Dermis blood vessel endothelial cell (primary cell): ENCODE measurements at places on chromosomes 7 and 10.

- no peak for DNase-seq
These were observed 122.2 kb upstream of the LRGUK start for GRCh38 chr7:134004829-134005505.

DNA sequence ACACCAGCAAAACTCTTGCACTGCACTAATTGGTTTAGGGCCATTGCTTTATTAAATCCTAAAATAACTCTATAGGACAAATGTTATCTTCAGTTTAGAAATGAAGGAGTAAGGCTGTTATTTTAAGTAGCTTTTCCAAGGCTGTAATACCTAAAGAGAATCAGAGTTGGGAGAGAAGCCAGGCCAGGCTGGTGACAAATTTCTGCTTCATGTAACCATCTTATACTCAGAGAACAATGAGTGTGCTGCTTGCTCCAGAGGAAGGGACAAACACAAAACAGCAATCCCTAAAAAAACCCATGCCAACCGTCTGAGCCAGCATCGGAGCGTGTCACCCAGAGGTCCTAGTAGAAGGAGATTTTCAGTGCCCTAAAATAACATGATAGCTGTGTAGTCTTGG is 49.7 kb upstream of the TARP start:
- DNase-seq: no peak

GRCh38 chr7:151201751-151202150 is 8.5 kb downstream of the H2BK1 start:
- no peak for DNase-seq

DNA sequence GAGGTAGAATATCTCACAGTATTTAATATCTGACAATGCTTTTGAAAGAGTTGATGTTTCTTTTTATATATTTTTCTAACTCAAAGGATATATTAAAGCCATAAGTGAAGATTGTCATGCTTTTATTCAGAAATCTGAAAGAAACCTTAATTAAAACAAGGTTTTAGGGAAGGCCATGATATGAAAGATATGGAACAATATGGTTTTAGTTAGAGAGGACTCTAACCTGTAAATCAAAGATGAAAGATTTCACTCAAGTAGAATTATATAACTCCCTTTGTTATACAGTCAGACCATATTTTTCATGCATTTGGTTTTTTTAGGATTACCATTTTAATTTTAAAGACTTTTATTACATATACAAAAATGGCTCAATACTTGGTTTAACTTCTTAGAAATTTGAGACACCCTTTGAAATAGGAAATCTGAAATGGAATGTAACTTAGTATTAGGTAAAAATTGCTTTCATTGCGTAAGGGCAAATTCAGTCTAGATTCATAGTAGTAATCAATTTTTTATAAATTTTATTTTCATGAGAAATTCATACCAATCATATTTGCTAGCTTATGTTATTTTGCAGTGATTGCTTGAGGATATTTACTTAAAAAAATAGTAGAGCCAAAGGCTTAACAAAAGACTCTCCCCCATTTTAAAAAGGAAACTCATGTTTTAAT is 119.8 kb downstream of the TWIST1 start:
- DNase-seq: no peak

DNA sequence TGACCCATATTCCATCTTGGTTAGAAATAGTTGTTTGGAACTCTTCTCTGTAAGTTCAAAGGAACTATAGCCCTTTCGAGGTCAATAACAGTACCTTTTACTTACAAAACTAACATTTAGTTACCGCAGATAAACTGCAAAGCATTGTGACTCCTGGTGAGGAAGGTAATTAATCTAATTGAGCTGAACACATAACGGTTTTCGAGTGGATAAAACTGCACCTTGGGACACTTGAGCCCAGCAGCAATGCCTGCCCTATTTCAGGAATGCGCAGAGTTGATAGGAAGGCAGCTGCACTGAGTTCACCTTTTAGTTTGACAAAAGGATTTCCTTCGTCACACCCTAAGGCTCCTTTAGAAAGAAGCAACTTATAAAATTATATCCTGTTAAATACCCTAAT is 75.4 kb downstream of the JAZF1 start:
- no peak for DNase-seq

DNA sequence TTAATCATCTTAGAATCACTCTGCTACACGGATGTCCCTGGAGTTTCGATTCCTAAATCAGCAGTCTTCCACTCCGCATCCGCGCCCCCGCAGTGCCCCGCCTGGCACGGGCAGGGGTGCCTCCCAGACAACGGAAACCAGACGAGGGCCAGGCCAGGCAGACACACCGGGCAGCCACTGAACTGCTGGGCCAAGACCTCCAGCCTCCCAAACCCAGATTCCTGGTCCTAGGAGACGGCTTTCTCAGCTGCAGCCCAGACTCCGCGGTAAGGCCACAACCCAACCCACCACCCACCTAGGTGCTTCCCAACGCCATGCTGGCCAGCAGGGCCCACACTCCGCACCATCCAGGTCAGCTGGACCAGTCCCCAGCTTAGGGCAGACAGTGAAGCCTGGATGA is 33.2 kb downstream of the MAD1L1 start:
- no peak for DNase-seq

DNA sequence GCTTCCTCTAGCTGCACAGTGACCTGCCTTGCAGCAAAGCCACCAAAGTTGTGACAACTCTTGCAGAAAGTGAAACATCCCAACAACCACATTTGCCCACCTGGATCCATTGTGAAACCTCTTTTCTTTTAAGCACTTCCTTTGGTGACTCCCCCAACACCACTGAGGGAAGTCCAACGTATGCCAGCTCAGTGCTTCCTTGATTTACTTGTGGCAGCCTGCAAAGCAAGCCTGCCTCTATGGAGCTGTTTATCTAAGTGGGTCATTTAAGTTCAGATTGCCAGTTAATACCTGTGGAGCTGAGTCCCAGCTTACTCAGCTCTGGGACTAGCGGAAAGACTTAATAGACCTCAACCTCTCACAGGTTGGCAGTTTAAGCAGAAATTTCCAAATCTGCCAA is 230.8 kb upstream of the GHITM start:
- no peak for DNase-seq

DNA sequence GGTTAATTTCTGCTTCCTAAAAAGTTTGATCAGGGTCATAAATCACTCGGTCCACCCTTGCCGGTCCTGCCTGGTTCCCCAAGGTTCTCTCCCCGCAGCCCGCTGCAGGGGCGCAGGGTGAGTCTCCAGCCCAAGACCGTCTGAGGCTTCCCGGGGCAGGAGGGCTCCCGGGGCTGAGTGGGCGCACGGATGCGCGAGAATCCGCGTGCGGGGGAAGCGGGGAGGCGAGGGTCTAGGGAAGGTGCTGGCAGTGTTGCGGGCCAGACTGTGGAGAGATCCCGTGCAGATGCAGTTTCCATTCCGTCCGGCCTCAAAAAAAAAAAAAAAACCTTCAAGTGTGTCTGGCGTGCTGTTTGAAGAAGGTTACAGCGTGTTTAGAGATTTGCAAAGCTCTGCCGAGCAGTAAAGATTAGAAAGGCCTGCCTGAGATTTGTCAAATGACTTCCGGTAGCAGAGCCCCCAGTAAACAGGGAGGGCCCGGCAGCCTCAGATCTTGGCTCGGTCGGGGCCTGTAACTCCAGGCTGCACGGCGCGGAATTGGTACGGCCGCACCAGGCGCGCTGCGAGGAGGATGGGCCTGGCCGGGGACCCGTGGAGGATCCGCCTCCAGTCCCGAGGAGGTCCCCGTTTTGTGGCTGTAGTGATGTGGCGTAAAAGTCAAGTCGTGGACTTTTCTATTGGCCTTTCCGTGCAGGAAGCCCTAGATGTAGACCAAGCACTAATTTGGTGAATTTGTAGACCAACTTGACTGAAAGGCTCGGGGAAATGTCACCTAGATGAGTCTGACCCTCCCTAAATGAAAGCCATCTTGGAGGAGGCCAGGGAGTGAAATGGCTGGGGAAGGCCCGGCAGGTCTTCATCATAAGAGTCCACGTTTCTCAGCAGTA is 293.2 kb upstream of the NFE2L3 start:
- DNase-seq: no peak

DNA sequence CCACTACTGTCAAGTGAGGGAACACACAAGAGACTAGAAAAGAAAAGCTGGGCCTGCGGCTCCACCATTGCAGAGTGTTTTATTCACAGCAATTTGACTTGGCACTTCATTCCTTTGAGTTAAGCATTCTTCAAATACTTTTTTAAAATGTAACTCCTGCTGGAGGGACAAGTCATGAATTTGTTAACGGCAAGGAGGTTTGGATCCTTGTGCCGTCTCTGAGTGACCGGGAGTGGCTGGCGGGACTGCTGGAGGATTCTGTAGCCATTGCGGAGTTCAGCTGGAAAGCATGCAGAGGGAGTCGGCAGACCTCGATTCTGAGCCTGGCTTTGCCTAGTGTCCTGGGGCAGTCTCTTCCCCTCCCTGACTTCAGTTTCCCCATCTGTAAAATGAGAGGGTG is 9.8 kb downstream of the HSPA12A start:
- DNase-seq: no peak

DNA sequence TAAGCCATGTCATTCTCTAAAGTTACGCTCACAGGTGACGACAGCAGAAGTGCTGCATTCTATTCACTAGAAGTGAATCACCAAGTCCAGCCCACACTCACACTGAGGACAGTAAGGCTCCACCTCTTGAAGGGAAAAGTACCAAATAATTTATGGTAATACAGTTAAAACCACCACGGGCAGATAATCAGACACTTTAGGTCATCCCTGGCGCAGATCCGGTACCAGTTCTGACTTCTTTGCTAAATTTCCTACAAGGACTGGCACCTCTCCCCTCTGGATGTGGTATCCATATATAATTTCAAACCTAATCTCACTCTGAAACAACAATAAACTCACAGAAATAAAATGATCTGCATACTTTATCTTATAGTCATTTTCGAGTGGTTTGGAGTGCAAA is 954.7 kb upstream of the GHITM start:
- no peak for DNase-seq

GRCh38 chr10:36177071-36177470 is 535.0 kb upstream of the FZD8 start:
- no peak for DNase-seq

- DNase-seq: no peak
These were observed 206.8 kb upstream of the NPSR1 start for GRCh38 chr7:34451183-34451582.

DNA sequence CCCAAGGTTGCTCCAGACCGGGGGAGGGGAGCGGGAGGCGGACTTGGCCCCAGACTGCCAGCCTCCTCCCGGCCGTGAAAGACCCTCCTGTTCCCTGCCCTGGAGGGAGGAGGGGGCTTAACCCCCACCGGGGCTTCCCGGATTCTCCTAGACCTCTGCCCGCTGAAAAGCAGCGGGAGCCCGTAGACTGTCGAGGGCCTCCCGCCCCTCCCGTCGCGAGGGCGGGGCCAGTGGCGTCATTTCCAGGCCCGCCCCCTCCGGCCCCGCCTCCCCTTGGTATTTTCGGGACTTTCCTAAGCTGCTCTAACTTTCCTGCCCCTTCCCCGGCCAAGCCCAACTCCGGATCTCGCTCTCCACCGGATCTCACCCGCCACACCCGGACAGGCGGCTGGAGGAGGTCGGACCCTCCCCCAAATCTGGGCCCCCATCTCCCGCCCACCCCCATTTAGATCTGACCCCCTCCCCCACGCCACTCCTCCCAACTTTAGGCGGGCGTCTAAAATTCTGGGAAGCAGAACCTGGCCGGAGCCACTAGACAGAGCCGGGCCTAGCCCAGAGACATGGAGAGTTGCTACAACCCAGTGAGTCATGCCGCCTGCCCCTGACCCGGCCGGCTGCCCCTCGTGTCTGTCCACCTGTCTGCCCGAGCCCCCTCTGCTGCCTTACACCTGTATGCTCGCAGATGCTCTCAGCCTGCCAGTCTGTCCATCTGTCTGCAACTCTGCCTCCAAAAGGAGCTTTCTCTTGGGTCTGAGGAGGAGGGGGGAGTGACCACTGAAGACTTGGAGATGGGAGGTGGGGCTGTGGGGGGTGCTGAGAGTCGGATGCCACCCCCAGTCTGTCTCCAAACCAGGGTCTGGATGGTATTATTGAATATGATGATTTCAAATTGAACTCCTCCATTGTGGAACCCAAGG is at the start of gene NFKB2:
NFKB2 (plus strand) TSS at position 306 of the 917 bp plus-strand sequence; CDS start at position 561, 255 bp downstream.
- peak; percentile 90 for DNase-seq

GRCh38 chr10:46245381-46245900 is 41.4 kb upstream of the ANTXRL start:
- no peak for DNase-seq

DNA sequence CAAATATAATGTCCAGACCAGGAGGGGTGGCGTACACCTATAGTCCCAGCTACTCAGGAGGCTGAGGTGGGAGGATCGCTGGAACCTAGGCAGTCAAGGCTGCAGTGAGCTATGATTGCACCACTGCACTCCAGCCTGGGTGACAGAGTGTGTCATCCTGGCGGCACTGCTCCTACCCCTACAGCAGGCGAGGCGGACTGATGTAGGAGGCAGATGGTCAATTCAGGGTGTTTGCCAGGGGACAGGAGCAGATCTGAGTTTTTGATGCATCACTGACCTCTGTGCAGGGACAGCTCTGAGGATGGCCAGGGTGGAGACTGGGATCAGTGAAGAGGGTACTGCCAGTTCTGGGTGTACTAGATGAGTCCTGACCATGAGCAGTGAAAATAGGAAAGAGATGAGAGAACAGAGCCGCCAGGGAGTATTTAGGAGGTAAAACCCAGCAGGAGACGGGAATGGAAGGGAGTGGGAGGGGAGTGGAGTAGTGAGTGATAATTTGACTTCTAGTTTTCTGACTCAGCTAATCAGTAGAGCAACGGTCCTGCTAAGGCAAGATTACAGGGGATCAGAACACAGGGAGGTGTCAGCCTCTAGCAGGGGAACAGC is 75.3 kb downstream of the HIP1 start:
- DNase-seq: no peak

GRCh38 chr7:46099076-46099475 is 178.0 kb upstream of the IGFBP3 start:
- no peak for DNase-seq

DNA sequence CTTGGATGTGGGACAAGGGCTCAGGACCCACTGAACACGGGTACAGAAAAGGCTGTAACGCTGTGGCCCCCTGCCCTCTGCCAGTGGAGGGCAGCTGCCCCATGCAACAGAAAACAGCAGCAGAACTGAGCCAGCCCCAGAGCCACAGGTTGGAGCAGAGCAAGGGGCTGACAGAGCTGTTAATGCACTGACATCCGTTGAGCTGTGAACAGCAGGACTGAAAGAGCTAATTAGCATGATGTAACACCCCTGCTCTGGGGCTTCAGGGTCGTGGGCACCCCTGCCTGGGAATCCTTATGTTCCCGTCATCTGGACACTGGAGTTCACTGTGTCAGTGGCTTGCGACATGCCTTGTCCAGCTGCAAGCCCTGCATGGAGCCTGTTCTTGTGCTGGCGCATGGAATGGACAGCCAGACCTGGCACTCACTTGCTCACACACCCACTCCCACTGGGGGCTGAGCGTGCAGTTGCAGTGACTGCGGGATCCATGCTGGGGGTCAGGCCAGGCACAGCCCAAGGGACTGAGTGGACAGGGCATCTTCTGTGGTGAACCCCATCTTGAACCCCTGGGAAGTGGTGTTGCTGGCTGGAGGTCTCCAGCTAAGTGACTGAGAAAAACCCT is 293.7 kb downstream of the DNAJB9 start:
- no peak for DNase-seq
